ENCODE measurements at places on chromosomes 2 and 18.

- no peak for DNase-seq
These were observed 31.5 kb downstream of the ATP8B1 start for GRCh38 chr18:57771626-57772025.

- no peak for DNase-seq
These were observed 412.0 kb downstream of the MEIS1 start for GRCh38 chr2:66846887-66847286.

DNA sequence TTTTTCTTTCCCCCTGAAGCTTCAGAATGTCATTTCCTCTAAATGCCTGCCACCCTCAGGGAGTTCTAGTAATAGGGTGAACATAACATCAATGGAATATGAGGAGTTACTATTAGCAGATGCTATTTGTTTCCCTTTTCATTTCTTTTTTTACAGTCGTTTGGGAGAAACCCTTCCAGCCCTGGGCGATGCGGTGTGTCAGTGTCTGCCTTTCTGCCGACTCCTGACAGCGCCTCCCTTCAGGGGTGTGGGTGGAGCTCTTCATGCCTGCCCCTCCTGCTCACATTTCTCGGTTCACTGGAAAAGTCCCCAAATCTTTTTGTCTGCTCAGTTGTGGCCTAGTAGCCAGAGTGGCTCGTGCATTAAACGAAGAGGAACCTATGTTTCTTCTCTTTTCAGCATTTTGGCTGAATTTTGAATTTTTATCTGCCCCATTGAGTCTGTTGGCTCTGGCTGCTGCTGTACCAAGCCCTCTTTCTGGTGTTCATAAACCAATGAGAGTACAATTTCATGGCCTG is 72.3 kb downstream of the FMNL2 start:
- DNase-seq, result no peak

- DNase-seq, result no peak
These were observed 112.8 kb downstream of the NBAS start for GRCh38 chr2:15448250-15448839.

- no peak for DNase-seq
These were observed 79.6 kb downstream of the SKA1 start for GRCh38 chr18:50454387-50454988.

DNA sequence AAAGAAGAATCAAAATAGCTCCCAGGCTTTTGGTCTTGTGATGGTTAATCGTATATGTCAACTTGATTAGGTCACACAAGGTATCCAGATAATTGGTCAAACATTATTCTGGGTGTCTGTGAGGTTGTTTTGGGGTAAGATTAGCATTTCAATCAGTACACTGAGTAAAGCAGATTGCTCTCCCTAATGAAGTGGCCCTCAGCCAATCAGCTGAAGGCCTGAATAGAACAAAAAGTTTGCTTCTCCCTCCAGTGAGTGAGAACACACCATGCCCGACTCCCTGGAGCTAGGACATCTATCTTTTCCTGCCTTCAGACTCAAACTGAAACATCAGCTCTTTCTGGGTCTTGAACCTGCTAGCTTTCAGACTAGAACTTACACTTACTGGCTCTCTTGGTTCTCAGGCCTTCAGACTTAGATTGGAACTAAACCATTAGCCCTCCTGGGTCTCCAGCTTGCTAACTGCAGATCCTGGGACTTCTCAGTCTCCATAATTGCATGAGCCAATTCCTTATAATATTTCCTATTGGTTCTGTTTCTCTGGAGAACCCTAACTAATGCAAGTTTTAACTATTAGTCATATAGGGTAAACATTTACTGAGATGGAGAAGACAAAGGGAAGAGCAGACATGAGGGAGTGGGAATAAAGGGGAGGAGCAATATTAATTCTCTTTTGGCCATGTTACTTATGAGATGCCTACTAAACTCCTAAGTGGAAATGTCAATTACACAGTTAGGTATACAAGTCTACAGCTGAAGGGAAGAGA is 25.5 kb downstream of the LNPK start:
- DNase-seq, result no peak

- DNase-seq, result no peak
These were observed 120.5 kb downstream of the PARD3B start for GRCh38 chr2:204665771-204666170.

DNA sequence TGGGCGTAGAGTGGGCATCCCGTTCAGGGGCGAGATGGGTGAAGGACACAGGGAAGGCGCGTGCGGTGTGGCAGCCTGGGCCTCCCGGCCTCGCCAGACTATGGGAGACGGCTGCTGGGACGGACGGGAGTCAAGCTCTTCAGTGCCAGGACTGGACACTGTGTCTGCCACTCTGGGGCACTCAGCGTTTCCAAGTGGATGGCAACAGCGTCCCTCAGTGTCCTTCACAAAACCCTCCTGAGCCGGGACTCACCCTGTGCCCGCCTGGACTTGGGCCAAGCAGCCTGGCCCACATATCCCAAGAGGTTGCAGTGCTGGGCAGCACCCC is 16.3 kb upstream of the BOK start:
- DNase-seq, result no peak

DNA sequence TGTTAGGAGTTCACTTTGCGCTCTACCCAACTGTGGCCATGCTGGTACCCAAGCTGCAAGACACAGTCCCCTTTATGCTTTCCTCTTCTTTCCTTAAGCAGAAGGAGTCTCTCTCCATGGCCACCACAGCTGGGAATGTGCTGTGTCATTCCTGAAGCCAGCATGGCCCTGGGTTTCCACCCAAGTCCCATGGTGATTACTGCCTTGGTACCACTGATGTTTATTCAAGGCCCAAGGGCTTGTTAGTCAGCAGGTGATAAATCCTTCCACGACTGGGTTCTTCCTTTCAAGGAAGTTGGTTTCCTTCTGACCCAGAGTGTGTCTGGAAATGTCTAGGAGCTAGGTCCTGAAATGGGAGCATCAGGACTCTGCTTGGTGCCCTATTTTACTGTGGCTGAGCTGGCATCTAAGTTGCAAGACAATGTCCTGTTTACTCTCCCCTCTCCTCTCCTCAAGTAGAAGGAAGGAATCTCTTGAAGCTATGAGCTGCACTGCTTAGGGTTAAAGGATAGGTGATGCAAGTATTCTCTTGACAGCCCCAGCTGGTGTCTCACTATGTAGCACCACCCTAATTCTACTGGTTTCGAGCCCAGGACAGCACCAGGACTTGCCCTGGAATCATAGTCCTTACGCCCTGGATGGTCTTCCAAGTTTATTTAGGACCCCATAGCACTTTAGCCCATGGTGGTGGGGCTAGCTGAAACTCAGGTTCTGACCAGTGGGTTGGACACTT is 18.7 kb upstream of the NUP35 start:
- peak; percentile 14 for DNase-seq

DNA sequence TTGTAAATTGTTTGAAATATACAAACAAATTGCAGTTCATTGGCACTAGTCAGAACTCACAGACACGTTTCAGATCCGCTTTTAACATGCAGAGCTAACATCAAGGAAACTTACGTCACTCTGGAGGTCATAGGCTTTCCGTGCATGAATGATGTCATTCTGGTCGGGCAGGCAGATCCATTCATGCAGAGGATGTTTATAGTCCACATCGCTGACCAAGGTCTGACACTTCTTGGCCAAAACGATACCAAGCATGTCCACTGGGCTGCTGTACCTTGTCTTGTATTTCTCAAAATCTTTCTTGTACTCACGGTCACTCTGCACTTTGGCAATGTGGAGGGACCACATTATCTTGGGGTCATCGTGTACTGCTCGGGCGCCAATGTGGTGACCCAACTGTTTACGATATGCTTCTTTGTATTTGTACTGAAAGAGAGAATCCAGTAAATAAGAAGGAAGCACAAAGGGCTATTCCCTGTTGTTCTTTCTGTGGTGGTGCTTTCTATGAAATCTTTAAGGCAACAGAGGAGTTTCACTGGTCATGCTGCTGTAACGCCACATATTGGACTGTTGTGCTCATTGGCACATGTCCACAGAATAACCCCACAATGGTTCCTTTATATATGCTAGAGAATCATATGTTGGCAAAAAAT is 114.8 kb downstream of the NEB start:
- no peak for DNase-seq

DNA sequence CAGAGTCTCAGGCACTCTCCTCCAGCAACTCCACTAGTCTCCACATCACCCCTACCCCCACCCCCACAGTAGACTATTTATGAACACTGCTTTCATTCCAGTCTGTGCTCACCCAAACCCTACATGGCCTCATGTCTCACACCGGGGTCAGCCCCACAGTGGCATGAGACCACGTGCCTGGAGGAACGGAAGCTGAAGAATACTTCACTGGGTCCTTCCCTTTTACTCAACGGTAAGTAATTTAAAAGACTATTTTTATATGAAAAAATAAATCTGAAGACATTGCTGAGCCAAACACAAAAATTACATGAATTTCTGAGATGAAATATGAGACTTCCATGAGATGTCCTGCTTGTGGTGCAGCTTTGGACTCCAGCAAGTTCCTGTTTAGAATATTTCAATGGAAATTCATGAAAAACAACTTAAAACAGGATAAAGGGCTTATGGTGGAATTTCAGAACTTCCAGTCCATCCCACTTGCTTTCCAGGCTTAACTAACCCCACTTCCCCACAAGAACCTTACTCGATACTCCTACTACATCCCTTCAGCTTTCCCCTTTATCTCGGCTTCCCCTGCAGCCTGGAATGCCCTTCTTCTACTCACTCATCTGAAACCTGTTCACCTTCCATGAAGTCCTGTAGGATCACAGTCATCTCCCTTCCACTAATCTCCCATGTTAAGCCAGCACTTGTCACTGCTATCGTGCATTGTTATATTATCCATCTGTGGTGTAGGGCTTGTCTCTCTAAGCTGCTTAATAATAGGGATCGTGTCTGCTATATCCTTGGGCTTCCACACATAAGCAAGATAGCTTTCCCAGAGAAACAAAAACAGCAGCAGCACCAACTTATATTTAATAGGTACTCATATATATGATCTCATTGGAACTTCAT is 47.9 kb downstream of the SLC14A1 start:
- no peak for DNase-seq

DNA sequence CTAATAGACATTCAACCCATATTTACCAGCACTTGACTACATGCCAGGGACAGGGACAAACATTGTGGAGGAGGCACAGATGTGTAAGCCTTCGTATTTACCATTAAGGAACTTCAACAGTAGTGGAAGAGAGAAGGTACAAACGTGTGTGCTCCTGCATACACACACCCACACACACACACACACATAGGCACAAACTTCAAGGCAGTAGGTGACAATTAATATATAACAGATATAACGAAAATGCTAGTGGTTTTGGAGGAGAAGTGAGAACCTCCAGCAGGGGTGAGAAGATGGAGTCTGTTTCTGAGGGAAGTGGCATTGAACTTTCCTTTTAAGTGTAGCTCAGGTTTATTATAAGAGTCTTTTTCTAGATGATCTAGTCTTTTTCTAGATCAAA is 231.1 kb downstream of the SETBP1 start:
- no peak for DNase-seq

DNA sequence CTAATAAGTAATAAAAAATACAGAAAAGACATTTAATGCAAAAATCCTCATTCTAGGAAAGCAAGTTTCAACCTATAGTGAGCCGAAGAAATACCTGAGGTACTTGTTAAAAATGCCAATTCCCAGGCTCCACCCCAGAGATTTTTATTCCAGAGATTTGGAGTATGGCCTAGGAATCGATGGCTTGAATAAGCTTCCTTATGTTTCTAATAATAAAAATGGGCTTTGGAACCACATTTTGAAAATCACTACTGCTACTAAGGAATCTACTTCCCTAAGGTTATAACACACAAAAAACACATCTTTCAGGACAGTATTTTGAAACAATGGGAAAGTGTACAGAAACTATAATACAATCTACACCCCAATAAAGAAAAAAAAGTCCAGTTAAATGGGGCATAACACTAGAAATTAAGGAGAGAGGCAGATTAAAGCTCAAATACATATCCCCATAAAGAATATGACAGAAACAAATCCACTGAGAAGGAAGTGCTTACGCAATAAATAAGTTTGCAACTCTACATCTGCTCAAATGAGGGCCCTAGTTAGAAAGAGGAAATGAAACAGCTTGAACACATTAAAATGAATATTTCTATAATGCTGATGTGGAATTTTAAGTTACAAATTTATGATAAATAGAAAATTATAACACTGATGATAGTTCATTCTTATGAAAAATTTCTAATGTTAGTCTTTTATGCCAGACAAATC is 103.7 kb downstream of the EPB41L3 start:
- DNase-seq, result no peak

DNA sequence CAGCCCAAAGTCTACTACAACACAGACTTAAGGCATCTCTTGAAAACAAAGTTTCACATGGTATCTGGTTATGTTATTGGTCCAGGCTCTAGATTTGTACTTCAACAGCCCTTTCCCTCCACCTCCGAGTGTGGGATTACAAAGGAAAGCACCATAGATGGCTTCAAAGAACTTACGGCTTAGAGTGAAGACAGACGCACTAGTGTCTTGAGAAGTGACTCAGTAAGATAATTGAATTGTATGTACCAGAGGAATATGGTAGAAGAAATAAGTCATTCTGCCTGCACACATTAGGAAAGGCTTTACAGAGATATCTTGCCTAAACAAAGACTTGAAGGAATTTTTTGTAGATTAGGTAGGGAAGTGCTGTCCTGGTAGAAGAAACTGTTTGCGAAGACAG is 392.3 kb upstream of the TNP1 start:
- no peak for DNase-seq

GRCh38 chr2:98669675-98670074 is 61.3 kb downstream of the MGAT4A start:
- no peak for DNase-seq

DNA sequence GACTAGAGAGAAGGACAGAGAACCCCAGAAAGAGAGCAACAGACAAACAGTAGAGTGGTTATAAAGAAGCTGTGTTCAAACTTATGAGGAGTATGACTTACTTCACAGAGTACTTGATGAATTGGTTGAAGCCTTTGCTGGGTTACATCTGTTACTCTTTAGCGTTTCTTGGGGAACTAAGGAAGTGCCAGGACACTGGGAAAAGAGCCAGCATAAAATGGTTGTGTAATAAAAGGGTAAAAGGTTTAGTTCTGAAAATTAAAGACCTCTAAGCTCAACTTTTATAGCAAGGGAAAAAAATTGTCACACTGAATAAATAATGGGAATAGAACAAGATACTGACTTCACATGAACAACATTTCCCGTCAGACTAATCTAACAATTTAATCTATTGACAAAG is 17.0 kb upstream of the STAT4 start:
- peak; percentile 96 for DNase-seq

All from GM04504 (cell line).